ENCODE measurements at places on chromosomes 2 and 18. TPM values are rescaled to one million over a fixed set of nuclear protein-coding genes. Genes with fewer than 3 reads are reported as not detected.

GRCh38 chr2:158815166-158815565 lies 20.0 kb downstream of the DAPL1 start:
- no peak for DNase-seq

GRCh38 chr2:239222312-239222660 lies 178.5 kb downstream of the HDAC4 start:
- no peak for DNase-seq

DNA sequence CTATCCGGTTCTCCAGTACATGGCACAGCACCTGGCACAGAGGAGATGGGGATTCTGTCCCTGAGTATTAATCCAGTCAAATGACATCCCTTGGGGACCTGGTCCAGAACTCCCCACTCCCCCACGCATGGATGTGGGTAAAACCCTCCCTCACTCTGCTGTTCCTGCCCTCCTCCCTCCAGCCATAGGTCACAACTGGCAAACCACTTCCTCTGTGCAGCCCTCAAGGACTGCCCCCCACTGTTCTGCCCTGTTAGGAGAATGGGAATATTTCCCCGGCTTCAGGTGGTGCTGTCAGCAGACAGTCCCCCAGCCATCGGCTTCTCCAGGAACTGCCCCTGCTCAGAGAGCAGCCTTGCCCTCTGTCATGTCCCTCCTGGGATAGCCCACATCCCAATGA lies 1.5 kb upstream of the TFCP2L1 start:
- DNase-seq = no peak

GRCh38 chr2:207253666-207254345 lies 88.1 kb upstream of the KLF7 start:
- no peak for DNase-seq

DNA sequence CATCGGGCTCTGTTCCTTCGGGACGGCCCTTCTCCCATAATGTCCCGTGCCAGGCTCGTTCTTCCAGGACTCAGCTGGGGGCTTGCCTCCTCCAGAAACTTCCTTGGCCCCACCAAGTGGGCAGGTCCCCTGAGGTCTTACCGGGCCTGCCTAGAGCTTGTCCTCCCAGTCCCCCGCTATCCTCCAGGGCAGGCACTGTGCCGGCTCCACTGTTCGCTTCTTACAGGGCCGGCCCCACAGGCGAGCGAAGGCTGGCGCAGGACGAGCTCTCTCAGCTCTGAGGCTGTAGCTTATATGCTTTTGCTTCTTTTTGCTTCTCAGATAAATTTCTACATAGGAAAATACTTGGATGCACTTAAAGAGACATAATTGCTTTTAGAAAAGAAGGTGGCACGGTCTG lies 229.4 kb downstream of the TWIST2 start:
- no peak for DNase-seq

SPHKAP gene
- total RNA-seq = 0.03 TPM

- no peak for DNase-seq
Measured at GRCh38 chr2:17223211-17223610, 295.0 kb downstream of the RAD51AP2 start.

DNA sequence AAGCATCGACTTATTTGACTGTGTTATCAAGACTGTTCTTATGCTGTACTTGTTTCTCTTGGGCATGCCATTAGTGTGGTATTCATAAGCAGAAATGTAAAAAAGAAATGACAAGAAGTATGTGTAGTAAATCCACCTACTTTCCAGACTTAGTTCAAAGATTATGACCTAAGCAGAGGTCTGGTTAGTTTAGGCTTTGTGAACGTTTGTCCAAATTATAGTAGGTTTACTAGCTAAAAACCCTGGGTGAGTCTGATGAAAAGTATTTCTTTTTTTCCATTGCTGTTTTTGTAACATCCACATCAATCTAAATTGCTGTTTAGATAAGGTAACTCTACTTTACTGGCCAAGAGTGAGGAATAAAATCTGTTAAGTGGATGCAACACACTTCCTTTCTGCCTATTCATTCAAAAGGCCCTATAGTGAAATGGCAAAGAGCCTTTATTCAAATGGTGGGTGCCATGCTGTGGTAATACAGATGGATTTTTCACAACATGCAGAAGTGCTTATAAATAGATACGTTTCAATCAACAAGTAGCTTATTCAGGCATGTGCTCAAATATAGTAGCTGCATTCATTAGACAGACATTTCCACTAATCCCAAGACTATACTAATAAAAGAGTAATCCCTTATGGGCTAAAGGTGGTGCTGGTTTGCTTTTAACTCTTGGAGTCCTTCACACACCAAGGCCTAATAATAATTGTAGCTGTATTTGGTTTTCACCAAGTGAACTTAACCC lies 122.5 kb upstream of the LTBP1 start:
- no peak for DNase-seq

DNA sequence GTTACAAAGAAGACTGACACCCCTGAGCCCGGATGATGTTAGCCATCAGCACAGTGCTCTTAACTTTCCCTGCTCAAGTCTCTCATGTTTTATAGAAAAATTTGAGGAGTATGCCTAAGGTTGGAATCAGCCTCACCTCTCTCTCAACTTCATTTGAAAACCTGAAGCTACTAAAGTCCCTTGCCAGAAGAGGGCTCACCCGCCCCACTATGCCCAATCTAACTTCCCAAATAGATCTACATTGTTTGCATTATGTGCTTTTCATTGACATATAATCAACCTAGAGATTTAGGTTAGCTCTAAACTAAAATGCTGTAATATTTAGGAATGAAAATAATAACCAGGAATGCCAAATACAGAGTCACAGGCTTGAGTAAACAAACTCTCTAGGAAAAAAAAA lies 305.4 kb downstream of the NCKAP5 start:
- no peak for DNase-seq

All from mucosa of gallbladder (tissue), 1 donor.